ENCODE measurements at places on chromosomes 2 and 18.

GRCh38 chr2:128662051-128662471 is 343.4 kb upstream of the HS6ST1 start:
- DNase-seq: no peak

DNA sequence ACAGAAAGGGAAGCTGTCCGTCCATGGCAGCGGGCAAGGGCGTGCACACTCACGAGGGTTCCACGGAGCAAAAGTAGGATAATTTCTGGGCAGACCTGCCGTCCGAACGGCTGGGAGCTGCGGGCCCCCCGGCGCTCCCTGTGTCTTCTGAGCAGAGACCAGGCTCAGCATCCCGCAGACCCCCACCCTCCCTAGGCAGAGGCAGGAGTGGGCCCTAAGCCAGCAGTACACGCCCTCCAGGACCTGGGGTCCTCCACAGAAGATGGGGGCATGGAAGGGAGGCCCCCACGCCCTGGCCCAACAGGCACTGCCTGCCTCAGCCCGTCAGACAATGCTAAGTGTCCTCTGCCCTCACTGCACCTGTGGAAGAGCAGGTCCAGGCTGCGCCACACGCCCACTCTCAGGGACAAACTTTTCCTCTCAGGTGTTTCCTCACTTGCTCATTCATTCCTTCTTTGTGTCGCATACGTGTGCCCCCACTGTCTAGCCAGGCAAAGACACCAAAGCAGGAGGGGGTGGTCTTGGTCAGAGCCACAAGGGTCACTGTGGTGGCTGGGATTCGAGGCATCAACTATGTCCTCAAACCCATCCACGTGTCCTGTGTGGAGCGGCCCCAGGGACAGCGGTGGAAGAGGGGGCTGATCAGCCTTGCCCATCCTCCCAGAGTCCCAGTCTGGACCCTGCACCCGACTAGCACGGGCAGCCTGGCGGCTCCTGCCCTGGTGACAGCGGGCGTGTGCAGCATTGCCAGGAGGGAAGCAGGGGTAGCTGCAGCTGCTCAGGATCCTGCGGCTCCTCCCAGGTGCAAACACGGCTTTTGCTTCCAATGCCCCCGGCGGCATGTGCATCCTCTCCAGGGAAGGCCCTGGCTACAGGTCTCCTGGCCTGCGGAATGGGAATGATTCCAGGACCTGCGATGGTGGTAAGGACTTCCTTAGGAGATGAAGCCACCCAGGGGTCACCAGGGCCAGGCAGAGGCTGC is 2.4 kb upstream of the GPC1 start:
- DNase-seq: peak; percentile 6

GRCh38 chr2:75489721-75490120 is 71.0 kb downstream of the EVA1A start:
- no peak for DNase-seq

DNA sequence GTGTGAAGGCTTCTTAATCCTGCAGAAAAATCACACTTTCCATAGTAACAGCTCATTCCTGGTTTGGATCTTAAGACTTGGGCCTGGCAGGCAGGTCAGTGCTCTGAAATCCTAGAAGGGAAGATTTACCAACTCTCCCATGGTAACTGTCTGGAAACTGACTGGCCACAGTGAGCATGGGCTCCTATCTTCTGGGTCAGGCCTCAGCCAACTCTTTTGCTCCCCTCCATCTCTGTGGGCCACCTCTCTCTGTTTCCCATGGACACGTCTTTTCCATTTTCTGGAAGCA is 86.7 kb downstream of the ACAA2 start:
- no peak for DNase-seq

DNA sequence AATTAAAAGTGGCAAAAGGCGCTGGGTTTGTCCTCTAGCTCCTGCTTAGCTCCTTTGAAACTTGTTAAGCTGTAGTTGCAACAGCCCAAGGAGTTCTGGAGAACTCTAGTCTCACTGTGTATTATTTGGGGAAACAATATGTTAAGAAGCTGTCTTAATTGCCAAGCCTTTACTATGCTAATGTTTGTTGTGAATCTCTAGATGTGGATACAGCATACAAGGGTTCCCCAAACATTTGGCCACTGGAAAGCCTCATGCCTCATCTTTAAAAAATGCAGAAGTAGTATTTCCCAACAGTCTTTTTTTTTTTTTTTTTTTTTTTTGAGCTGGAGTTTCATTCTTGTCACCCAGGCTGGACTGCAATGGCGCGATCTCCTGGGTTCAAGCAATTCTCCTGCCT is 236.7 kb downstream of the PRKCE start:
- no peak for DNase-seq

DNA sequence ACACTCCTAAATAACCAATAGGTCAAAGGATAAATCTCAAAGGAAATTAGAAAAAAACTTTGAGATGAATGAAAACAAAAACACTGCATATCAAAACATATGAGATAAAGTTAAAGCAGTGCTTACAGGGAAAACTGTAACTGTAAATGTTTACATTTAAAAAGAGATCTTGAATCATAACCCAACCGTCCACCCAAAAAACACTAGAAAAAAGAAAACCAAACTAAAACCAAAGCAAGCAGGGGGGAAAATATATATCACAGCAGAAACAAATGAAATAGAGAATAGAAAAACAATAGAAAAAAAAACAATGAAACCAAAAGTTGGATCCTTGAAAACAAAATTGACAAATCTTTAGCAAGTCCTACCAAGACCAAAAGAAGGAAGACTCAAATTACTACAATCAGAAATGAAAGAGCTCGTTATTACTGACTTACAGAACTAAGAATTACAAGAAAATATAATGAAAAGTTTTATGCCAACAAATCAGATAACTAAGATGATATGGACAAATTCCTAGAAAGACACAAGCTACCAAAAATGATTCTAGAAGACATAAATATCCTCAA is 65.6 kb downstream of the TLK1 start:
- no peak for DNase-seq

DNA sequence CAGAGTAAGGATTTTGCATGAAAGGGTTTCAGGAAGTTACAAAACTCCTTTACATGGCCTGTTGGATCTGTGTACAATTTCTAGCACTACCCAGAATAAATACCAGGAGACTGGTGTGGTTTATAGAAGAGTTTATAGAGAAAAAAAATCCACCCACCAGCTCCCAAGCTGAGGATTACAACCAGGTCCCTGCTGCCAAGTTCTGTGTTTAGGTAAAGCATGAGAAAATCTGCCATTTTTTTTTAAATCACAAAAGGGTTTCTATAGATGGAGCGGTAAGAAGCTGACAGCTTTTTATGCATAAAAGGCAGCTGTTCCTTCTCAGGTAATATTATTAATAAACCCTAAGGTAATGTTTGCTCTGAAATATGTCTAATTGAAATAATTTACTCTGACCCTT is 545.4 kb upstream of the ZEB2 start:
- DNase-seq: no peak

GRCh38 chr2:20465716-20466394 is 19.0 kb downstream of the RHOB start:
- peak; percentile 13 for DNase-seq

- DNase-seq: no peak
Observed at GRCh38 chr2:36578343-36579296, 19.3 kb downstream of the FEZ2 start.

- no peak for DNase-seq
Observed at GRCh38 chr2:57156231-57156924, 890.2 kb upstream of the VRK2 start.

- DNase-seq: no peak
Observed at GRCh38 chr2:178211943-178212342, 17.6 kb downstream of the OSBPL6 start.

DNA sequence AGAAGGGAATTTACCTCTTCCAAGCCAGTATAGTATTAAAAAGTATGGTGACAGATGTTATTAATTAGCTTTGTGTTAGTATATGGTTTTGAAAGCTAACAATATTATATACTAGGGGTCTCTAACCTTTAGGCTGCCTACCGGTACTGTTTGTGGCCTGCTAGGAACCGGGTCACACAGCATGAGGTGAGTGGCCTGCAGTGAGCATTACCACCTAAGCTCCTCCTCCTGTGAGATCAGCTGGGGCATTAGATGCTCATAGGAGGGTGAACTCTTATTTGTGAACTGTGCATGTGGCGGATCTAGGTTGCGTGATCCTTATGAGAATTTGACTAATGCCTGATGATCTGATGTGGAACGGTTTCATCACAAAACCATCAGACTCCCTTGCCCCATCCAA is 583.4 kb upstream of the CDH2 start:
- DNase-seq: no peak

DNA sequence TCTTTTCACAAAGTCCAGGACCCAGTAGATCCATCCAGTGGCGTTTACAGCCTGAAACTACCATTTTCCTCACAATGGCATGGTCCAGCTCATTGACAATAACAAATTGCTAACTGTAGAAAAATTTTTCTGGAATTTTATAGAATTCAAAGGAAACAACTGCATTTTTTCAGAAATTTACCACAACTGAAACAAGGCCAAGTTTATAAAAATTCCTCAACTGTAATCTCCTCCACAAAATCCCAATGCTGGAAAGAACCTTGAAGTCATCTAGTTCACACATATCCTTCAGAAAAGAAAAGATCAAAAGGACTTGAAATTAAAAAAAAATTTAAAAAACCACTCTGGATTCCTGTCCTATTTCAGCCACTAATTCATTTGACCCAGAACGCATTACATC is 226.0 kb upstream of the CTAGE1 start:
- no peak for DNase-seq

DNA sequence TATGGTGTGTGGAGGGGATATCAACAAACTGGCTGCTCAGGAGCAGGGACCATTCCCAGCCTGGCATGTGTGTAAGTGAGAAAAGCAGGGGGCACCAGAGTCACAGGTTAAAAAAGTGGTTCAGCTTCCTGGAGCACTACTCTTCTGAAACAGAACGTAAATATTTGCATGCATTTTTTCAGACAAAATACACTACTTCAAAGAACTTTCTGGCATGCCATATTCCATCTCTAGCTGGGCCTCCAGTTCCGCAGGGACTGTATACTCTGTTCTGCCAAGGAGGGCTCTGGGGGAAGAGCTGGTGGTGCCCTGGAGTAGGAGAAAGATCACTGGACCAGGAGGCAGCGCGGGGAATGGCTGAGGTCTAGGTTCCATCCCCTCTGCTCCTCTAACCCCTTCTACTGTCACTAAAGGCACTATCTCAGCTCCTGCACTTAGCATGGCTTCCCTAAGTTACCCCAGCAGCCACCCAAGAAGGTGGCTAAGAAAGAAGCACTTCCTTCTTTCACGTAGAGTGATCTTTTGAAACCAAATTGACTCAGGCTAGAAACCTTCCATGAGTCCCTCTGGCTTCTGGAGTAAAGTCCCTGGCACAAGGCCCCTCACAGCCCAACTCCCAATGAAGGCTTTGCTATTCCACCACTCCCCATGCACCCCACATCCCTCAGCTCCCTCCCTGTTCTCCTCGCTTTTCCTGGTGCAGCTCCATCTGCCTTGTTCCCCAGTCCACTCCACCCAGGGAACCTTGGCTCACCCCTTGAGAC is 57.6 kb upstream of the CABLES1 start:
- DNase-seq: no peak

DNA sequence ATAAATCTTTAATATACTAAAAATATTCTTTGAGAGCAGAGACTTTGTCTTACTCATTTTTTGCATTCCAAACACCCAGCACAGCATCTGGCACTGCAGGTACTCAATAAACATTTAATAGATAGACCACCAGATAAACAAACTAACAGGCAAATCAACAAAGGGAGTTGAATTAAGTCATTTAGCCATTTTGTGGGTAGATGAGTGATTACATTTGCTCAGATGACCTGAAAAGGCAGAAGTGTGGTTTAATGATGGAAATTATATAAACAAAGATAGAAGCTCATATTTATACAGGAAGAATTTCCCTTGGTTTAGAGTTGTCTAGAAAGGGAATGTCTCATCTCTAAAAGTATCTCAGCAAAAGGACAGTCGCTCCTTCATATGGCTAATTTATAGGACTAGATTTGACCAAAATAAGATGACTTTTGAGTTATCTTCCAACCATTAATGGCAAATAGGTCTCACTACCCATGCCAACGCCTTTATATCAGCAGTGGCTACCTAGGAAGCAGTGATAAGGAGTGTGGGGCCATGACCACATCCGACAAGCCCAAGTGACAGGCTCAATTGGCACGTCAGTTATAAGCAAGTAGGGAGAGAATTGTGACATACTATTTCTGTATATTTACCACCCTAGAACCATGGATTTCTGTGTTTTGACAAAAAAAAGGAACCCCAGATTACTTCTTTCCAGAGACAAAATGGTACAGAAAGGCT is 173.5 kb downstream of the ATAD2B start:
- no peak for DNase-seq

DNA sequence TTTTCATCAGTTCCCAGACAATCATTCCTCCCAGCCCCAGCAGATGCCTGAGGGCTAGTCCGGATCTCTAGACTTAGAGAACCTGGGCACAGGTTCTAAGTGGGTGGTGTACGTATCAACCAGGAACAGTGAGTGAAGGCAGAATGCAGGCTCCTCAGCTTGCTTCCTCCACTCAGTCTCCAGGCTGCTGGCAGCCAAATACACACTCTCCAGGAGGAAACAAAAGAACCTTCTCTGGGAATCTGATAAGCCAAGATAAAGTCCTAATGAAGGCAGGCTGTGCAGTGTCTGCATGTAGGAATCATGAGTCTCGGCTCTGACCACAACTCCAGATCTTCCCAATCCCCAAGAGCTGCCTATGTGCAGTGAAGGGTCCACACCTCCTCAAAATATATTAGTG is 245.7 kb downstream of the SP3 start:
- no peak for DNase-seq

DNA sequence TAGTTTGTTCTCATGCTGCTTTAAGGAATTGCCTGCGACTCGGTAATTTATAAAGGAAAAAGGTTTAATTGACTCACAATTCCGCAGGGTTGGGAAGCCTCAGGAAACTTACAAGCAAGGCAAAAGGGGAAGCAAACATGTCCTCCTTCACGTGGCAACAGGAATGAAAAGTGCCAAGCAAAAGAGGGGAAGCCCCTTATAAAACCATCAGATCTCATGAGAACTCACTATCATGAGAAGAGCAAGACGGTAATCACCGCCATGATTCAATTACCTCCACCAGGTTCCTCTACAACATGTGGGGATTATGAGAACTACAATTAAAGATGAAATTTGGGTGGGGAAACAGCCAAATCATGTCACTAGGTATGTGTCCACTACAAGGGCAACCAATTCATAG is 53.9 kb downstream of the MAP4K3 start:
- no peak for DNase-seq

DNA sequence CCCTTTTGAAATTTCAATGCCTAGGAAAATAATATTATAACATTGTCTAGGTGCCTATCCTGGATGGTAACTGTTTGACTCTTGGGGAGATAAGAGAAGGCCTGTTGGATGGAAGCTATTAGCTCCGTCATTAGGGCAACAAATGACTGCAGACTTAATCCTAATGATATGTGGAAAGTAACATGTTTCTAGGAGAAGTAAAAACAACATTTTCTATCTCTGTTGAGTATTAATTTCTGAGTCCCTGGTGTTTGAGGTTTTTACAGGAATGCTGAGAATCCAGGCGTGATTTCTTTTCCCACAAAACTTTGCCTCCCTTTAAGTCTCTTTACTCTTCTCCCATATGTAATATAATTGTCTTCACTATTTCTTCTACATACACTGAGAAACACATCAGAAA is 159.1 kb downstream of the GALNT1 start:
- DNase-seq: no peak
